Hematopoietic multipotent progenitor cell treated with erythropoietin and hydrocortisone succinate and interleukin-3 and kit ligand, for 8 days (in vitro differentiated cells): ENCODE measurements at places on chromosomes 1 and 21.

DNA sequence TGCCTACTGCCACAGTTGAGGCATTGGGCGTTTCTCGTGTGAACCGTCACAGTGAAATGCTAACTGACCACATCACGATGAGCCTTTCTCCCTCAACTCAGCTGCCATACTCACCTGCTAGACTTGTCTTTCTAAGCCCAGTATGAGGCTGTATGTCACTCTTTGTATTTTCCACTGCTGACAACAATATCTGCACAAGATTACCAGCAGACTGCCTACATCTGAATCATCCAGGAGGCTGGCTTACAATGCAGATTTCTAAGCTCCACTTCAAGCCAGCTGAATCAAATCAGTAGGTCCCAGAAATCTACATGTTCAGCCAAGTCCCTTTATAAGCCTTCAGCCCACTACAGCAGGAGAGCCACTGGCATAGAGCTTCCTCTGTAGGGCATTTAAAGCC, 355.0 kb upstream of the DUSP10 start:
- DNase-seq, result peak; percentile 39

GRCh38 chr21:29334717-29335428, 36.2 kb downstream of the BACH1 start:
- peak; percentile 64 for DNase-seq

DNA sequence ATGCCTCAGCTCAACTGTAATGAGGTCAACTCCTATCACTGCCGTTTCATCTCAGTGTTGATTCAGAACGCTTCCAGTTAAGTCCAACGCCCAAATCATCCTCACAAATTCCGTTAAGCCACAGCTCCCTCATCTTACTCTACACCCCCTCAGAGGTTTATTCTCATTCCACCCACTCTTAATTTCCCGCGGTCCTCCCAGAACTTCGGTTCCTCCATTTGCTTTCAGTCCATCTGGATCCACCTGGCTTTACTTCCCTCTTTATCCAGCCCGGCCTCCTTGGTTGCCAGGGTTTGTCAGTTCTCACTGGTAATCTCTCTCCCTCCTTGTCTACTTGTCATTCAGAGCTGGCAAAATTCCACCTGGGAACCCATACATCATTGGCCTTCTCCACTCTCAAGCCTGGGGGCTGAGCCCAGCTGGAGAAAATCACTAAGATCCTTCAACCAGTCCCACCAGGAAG, 51.3 kb upstream of the RUNX1 start:
- DNase-seq, result no peak

DNA sequence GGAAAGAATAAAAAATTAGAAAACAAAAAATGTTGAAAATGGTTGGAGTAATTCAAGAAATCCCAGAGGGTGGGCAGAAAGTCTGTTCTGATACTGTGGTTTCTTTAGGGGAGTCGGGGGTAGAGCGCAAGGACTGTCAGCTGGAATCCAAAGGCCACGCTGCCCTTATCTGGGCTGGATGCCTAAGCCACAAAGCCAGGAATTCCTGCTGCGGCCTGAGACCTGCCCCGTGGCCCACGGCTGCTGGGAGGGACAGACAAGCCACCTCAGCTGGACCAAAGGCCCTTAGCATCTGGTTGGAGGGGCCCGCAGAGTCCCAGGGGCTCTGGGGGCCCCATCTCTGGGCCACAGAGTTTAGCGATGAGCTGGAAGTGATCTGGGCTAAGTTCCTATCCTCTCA, 60.2 kb downstream of the DMRTB1 start:
- no peak for DNase-seq

DNA sequence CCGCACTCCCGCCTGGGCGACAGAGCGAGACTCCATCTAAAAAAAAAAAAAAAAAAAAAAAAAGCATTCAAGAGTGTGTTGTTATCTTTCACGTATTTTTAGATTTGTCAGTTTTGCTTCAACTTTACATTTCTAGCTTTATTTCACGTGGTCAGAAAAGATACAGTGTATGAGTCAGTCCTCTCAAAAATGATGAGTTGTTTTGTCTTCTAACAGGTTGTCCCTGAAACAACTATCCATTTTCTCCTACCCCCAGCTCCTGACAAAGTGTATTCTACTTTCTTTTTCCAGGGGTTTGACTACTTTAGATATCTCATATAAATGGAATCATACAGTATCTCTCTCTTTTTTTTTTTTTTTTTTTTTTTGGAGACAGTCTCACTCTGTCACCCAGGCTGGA, 5.5 kb upstream of the ZNF695 start:
- DNase-seq, result no peak

- DNase-seq, result no peak
Observed at GRCh38 chr1:210236840-210237409, 4.3 kb downstream of the SERTAD4 start.

DNA sequence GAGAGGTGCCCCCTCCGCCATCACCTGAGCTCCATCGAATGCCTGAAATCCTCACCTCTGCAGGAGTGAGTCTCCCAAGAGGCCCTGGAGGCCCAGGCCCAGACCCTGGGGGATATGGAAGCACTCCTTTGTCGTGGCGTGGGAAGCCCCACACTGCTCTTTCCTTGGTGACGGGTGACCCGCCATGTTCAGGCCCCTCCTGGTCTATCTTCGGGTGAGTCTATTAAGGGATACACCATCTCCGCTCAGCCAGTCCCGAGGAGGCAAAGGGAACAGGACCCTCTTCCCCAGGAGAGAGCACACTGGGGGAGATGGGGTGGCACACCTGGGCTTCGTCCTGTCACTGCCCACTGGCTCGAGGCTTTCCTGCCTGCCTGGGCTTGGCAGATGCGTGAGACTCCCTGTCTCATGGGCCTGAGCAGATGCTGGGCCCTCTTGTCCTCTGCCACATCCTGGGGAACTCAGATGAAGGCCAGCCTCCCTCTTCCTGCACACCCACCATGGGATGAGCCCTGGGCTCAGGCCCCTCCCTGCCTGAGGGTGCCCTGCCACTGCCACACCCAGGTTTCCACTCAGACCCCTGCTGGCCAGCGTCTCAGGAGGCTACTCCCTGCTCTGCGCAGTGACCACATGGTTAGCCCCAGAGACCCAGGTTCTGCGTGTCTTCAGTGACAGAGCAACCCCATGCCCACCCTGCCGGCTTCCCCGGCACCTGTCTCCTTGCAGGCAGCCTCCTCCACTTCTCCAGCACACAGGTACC, 3.8 kb upstream of the NPHP4 start:
- no peak for DNase-seq

DNA sequence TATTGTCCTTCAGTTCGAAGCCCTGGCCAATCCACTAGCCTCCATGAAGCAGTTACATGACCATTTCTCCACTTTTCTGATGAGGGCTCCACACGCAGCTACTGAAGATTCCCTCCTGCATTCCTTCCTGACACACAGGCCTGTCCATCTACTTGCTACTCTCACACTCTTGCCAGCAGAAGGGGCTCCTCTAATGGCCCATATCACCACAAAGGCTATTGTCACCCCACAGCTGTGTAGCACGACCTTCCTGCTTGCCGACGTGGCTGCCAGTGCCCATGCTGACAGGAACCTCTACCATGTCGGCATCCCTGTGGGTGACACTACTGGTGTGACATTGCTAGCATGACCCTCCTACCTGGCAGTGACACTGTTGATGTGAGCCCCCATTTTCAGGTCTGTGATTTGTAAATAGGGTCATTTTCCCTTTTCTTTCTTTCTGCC, 1528.6 kb upstream of the TPTE start:
- DNase-seq, result peak; percentile 41

- no peak for DNase-seq
Observed at GRCh38 chr1:86992861-86993260, 78.4 kb downstream of the HS2ST1 start.

GRCh38 chr1:154821083-154821482, 49.0 kb downstream of the KCNN3 start:
- DNase-seq, result no peak

DNA sequence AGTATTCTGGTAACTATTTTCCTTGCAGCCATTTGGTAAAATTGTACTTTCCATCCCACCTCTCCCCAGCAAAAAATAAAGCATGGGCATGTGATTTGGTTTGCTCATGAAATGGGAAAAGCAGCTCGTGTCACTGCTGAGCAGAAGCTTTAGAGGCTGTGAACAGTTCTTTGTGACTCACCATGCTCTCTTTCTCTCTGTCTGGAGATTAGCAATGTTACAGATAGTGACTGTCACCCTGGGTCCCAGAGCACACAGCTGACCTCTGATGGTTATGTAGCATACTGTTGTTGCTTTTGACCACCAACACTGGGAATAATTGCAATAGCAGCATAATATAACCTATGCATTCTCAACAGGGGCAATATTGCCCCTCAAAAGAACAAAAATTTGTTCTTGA, 70.6 kb downstream of the RGS2 start:
- no peak for DNase-seq
